ENCODE measurements at places on chromosomes 16 and 17. TPM values are rescaled to one million over a fixed set of nuclear protein-coding genes. Genes with fewer than 3 reads are reported as not detected.

- DNase-seq: no peak
These were observed 226.2 kb downstream of the CCDC182 start for GRCh38 chr17:57518587-57519581.

DNA sequence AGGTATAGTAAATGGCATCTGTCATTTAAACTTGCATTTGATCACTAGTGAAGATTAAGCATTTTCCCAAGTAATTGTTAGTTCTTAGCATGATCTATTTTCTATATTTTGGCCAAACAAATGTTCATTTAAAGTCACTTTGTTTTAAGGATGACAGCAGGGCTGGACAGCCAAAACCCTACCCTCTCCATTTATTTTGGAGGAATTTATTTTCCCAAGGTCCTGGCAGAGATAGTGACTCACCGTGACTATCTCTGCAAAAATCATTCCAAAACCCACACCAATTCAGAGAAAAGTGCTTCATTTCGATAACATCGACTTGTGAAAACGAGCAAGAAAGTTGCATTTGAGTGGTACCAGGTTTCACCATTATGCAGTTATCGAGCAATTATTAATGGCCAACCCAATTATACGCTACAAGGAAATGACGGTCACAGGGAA lies 665 bp upstream of the AKAP1 start:
- DNase-seq: no peak

- DNase-seq: no peak
These were observed 9.9 kb downstream of the ZFHX3 start for GRCh38 chr16:73037845-73038570.

GRCh38 chr16:53523126-53523804 lies 20.3 kb upstream of the AKTIP start:
- no peak for DNase-seq

RAMP2 gene
- 8.7 TPM for total RNA-seq

FKBP10 gene
- total RNA-seq: 26.5 TPM

Data from cerebellum (tissue), 4 donors.